Smooth muscle cell of the coronary artery (primary cell): ENCODE measurements at places on chromosomes 1 and 21. TPM values are rescaled to one million over a fixed set of nuclear protein-coding genes. Genes with fewer than 3 reads are reported as not detected.

The FCN3 gene
- not detected in 2 replicates for total RNA-seq

The SPRR2B gene
- not detected in 2 replicates for total RNA-seq

The PCP4L1 gene
- not detected in 2 replicates for total RNA-seq

The DNASE2B gene
- not detected in 2 replicates for total RNA-seq
